ENCODE measurements at places on chromosomes 2 and 18. TPM values are rescaled to one million over a fixed set of nuclear protein-coding genes. Genes with fewer than 3 reads are reported as not detected.

DNA sequence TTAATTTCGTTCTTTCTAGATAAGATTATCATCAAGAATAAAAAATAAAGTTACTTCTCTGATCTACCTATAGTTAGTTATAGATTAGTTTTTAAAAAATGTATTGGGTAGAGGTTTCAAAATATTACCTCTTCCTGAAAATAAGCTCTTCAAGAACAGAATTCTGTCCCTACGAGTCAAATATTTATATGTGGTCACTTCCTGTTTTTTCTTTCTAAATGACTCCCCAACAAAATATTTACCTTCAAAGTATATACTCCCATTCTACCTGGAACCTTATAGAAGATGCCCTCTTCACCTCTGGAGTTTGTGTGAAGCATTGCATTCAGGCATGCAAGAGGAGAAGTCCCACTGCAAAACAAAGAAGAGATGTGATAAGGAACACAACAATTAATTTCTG lies 72.3 kb downstream of the ASXL2 start:
- no peak for DNase-seq

The CIB4 gene
- total RNA-seq, result not detected

The GIGYF2 gene
- total RNA-seq, result 76.6 TPM

- DNase-seq, result peak; percentile 82
These were observed 170.2 kb downstream of the PRKCE start for GRCh38 chr2:45821558-45822271.

The RASGRP3 gene
- total RNA-seq, result 20.3 TPM

- DNase-seq, result no peak
These were observed 2111.5 kb upstream of the PIK3C3 start for GRCh38 chr18:39843546-39843945.

DNA sequence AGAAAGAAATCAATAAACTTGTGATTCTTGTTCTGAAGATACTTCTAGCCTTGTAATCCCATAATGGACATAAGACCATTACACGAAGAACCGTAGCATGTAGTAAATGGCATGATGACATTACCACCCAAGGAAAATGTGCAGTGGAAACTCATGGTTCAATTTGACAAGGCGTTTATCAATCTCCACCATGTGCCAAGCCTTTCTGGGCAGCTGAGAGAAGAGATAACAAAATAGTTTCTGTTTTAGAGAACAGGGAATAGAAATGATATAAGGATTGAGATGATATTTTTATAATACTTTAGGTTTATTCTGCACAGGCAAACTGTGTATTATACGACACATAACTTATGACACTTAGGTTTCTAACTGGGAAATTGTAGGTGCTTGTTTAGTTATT lies 19.2 kb downstream of the ABI2 start:
- no peak for DNase-seq

The CABLES1 gene
- 21.9 TPM for total RNA-seq

DNA sequence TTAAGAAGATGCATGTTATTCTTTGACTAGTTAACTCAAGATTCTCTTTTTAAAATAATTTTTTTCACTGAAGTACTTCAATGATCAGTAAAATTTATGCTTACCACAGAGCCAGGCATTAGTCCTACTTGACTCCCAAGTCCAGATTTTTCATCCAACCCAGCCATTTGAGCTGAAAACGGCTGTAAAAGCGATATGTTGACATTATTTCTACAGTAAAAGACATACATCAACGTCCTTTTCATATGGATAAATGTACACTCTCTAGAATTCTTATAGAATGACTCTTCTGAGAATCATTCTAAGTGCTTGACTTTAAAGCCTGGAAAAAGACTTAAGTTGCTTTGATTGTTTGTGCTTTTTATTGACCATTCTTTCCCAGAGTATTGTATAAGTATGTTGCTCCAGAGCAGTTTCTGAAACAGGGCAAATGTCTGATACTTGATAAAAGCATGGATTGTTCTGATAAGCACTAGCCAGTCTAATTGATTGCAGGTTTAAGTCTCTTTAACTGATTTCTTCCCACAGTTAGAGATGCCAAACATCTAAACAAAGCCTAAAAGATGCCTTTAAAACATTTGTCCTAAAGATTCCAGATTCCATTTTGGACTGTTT lies 90.9 kb downstream of the COL5A2 start:
- DNase-seq, result no peak

GRCh38 chr18:69021211-69021805 lies 223.4 kb downstream of the CCDC102B start:
- DNase-seq, result no peak

- DNase-seq, result no peak
These were observed 101.9 kb downstream of the NOL4 start for GRCh38 chr18:34122724-34123334.

GRCh38 chr2:27353762-27354596 lies 2.6 kb downstream of the GTF3C2 start:
- DNase-seq, result no peak

The AQP12B gene
- total RNA-seq, result not detected

- peak; percentile 66 for DNase-seq
These were observed 87.9 kb downstream of the ICOS start for GRCh38 chr2:204024503-204024902.

DNA sequence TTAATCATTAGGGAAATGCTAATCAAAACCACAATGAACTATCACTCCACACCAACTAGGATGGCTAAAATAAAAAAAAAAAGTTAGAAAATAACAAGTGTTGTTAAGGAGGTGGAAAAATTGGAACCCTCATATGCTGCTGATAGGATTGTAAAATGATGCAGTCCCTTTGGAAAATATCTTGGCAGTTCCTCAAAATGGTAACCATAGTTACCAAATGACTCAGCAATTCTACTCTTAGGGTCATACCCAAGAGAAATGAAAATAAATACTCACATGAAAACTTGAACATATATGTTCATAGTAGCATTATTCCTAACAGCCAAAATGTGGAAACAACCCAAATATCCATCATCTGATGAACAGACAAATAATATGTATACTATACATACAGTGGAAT lies 15.7 kb upstream of the ACVR2A start:
- no peak for DNase-seq

The ZSWIM2 gene
- not detected for total RNA-seq

The LAMA1 gene
- 4.7 TPM for total RNA-seq

GRCh38 chr18:47215554-47216138 lies 35.8 kb downstream of the SKOR2 start:
- DNase-seq, result peak; percentile 43

The DSG1 gene
- not detected for total RNA-seq

GRCh38 chr2:172287190-172287589 lies 140.2 kb upstream of the ITGA6 start:
- DNase-seq, result no peak

- DNase-seq, result no peak
These were observed 257.4 kb upstream of the RBMS1 start for GRCh38 chr2:160751021-160751420.

DNA sequence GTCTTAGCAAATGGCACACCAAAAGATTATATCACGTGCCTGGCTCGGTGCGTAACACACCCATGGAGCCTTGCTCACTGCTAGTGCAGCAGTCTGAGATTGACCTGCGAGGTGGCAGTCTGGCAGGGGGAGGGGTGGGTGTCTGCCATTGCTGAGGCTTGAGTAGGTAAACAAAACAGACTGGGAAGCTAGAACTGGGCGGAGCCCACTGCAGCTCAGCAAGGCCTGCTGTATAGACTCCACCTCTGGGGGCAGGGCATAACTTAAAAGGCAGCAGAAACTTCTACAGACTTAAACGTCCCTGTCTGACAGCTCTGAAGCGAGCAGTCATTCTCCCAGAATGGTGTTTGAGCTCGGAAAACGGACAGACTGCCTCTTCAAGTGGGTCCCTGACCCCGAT lies 55.9 kb upstream of the FSHR start:
- no peak for DNase-seq

- DNase-seq, result no peak
These were observed 90.0 kb upstream of the LPIN2 start for GRCh38 chr18:3102983-3103382.

DNA sequence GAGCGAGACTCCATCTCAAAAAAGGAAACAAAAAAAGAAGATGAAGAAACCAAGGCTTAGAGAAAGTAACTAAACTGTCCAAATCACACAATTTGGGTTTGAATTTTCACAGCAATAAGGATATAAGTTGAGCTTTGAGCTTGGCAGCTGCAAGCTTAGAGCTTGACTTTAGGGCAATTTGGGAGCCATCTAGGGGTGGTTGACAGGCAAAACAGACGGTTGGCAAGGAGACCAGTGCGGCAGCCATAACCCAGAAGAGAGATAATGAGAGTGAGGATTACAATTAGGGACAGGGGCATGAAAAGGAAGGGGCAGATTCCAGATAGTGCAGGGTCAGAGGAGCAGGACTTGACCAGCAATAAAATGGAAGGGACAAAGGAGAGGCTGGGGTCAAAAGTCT lies 382.2 kb upstream of the HNRNPA3 start:
- DNase-seq, result no peak

DNA sequence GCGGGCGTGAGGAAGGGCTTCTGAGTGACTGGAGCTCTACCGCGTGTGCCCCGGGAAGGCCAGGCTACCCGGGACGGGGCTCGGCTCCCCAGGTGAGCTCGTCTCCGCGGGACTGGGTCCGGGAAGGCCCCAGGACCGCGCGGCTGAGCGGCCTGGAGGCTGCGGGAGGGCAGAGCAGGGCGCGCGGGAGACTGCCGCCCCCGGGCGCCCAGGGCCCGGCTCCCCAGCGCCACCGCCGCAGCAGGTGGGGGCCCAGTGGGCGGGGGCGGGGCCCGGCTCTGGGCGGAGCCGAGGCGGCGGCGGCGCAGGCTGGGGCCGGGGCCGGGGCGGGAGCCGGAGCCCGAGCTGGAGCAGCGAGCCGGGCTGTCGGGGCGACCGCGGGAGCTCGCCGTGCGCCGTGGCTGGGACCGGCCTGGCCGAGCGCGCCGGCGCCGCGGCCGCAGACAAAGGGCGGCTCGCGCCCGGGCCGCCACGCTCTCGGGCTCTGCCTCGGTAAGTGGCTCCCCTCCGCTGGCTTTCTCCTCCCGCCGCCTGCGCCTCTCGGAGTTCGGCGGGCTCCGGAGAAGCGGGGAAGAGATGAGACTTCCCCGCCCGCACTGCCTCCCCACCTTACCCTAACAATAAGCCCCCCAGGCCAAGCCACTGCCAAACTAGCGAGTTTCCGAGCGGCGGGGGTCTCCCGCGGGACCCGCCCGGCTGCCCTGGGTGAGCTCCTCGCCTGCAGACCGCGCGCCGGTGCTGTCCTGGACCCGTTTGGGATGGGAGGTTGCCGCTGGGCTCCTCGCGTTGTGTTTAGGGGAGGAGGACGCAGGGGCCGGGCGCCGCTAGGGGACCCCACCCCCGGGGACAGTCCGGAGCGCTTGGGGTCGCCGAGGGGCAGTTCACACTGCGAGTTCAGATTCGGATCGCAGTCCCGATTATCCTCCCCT lies at the start of gene MAPK4:
TSS of gene MAPK4 (plus strand) at position 336 of the 929 bp plus-strand sequence. CDS start 103,872 bp downstream, outside the sequence.
- no peak for DNase-seq

GRCh38 chr18:12321333-12321732 lies 13.3 kb downstream of the TUBB6 start:
- no peak for DNase-seq

The RGPD3 gene
- 0.17 TPM for total RNA-seq

GRCh38 chr2:220240641-220241040 lies 613.2 kb downstream of the SLC4A3 start:
- no peak for DNase-seq

DNA sequence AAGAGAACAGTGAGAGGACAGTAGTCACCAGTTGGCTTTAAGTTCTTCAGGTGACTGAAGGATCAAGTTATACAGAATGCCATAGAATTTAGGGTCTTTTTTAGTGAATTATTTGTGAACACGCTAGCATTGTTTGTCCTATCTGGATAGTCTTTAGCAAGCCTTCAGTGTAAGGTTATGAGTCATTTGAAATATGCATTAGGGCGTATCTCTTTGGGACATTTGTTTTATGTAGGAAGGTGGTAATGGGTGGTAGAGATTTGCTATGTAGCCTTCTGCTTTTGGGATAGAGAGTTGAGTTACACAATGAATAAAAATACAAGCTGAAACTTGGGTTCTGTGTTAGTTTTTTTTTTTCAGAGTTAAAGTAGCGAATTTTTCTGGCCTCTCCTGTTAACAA lies 13.0 kb downstream of the ACTR2 start:
- no peak for DNase-seq

GRCh38 chr2:106147665-106148064 lies 46.4 kb downstream of the UXS1 start:
- no peak for DNase-seq

DNA sequence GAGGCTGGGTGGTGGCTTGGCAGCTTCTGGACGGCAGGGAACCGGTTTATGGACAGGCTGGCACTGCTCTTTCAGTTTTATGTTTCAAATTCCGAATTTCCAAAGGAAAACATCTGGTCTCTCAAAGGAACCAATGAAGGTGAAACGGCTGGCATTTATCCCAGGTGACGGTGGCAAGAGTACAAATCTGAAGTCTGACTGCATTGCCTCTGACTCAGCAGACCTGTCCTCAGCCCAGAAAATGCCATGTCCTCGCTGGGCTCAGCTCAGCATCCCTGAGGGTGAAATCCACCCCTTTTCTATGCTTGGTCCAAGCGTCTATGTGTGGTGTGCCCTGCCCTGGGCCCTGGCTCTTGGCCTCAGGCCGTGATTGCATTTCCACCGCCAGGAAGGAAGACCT lies 38.1 kb downstream of the NAPG start:
- no peak for DNase-seq

The RBKS gene
- 4.0 TPM for total RNA-seq

DNA sequence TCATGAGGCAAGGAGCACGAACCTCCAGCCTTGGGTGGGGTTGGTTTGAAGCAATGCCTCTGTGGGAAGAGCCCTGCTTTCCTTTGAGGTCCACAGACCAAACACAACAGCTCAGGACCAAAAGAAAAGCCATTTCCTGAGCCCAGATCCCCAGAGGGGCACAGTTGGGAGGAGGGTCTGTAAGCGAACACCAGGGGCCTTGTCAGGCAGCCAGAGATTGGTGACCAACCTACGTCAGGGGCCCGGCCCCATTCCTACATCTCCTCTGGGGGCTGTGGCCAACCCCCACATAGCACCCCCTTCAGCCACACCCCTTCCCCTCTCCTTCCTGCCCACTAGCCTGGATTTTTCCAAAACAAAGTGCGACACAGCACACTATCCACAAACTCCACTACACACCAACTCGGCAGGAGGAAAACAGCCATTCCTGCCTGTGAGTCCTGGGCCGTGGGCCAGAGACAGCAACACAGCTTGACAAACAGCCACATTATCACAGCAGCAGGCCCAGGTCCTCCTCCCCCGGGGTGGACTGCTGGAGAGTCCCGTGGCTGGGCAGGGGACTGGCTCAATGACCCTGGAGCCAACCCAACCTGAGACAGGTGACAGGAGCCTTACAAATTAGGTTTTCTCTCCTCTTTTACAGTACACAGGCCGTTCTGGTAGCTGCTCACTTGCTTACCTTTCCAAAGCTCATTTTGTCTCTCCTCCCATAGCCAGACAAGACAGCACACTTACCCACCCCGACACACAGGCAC lies 98.8 kb downstream of the TNS1 start:
- DNase-seq, result peak; percentile 82

The ASB18 gene
- not detected for total RNA-seq

DNA sequence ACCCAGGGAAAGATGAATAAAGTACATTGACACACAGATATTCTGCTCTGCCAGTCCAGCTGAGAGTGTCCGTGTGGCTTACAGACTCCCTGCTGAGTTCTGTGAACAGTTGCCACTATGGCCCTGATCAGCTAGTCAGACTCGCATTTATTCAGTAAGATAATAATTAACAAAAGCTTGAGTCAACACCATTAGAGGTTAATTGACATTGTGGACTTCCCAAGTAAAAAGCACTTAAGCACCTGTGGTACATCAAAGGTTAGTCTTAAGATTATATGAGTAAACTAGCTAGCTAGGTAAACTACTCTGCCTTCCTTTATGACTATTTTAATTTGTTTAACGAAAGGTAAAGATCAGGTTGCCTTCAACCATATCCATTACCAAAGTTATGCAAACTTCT lies 33.7 kb downstream of the ANKRD30B start:
- DNase-seq, result no peak

The KCNE4 gene
- 5.9 TPM for total RNA-seq

The SIX2 gene
- total RNA-seq, result 0.26 TPM

GRCh38 chr18:34709104-34709503 lies 994 bp upstream of the DTNA start:
- peak; percentile 81 for DNase-seq

Measured in left lung (tissue), 14 donors.